CD4-positive, alpha-beta T cell treated with Interleukin-15 for 4 hours (primary cell): ENCODE measurements at places on chromosomes 16 and 17.

GRCh38 chr17:77111934-77112296, 28.9 kb upstream of the SEC14L1 start:
- DNase-seq, result no peak

DNA sequence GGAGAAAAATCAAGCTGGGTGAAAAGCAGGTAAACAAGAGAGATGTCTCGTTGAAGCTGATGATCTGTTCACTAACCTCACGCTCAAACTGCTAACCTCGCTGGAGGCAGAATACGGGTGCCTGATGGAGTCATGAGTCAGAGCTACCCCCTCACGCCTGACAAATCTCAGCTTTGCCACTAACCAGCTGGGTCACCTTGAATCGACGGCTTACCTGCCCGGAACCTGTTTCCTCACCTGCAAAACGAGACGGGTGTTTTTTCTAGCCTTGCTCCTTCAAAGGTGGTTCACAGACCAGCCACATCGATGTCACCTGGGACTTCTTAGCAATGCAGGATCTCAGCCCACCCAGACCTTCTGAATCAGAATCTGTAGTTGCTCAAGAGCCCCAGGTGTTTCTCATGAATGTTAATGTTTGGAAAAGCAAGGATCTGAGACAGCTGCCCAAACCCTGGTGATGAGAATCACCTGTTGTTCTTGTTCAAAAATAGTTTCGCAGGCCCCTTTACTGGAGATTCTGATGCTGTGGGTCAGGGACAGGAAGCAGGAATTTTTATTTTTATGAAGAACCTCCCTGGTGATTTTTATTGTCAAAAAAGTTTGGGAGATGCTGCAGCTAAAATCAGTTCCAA, 56.9 kb downstream of the MARCHF10 start:
- DNase-seq, result no peak

- no peak for DNase-seq
These were observed 12.4 kb downstream of the AMZ2 start for GRCh38 chr17:68260051-68260762.

- DNase-seq, result no peak
These were observed 55.2 kb downstream of the NKD1 start for GRCh38 chr16:50603206-50604064.

DNA sequence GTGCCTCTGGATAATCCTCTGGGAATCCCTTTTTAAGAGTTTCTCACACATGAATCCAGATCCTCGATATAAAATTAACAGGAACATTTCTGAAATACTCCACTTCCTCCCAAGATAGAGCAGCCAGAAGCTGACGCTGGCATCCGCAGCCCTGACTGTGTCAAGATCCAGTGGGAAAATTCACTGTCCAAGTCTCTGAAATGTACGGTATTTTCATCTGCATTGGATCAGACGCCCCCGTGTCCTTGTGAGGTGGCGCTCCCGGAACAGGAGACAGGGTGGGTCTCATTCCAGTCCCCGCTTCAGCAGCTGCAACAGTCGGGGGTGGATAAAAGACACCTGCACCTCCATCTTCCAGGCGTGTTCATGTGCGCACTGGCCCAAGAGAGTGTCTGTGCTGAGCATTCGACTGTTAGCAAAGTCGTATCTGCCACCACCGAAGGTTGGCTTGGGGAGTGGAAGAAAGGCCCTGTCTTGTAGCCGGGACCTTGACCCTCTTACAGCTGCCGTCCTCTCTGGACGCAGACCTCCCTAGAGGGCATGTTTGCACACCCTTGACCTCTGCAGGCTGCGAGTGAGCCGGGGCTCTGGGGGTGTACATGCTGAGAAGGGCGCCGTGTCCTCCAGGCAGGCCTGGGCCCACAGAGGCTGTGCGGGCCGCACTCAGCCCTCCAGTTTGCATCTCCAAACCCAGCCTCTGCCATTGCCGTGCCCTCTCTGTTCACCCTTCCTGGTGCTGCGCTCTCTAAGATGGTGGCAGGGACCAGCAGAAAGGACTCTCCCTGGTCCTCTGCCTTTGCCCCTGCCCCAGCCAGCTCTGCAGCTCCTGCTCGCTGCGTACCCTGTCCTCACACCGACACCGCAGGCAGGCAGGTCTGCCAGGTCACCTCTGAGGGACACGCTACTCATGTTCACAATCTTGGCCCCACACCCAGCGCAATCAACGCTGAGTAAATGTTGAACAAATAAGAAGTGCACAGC, 72.0 kb upstream of the CHMP6 start:
- no peak for DNase-seq

DNA sequence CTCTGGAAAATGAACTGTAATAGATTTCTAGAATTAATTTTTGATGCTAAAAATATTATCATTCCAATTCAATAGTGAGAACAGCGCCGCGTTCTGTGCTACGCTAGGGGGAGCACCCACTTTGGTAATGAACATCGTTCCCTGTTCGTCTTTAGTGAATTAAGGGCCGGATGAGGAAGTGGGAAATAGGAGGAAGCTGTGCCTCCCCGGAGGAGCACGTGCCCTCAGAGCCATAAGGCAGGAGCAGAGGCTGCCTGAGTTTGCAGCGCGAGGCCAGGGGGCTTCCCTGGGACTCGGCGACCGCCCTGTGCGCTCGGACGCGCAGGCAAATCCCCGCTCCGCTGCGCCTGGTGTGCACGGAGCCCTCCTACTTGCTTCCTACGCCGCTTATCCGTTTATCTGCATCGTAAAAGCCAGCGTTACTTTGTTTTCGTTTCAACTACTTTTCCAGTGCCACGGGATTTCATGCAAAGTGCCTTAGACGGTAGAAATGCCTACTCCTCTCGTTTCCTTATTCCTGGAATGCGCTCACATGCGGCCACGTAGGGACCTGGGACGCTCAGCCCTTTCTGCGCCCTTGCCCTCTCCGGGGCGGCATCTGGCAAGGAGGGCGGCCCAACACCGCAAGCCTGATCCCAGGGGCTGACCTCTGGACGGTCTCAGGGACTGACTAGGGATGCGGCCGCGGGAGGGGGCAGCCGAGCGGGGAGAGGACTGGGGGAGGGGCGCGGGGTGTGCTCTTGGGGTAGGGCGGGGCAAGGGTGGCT, 76.4 kb downstream of the KCNJ12 start:
- DNase-seq, result peak; percentile 16

DNA sequence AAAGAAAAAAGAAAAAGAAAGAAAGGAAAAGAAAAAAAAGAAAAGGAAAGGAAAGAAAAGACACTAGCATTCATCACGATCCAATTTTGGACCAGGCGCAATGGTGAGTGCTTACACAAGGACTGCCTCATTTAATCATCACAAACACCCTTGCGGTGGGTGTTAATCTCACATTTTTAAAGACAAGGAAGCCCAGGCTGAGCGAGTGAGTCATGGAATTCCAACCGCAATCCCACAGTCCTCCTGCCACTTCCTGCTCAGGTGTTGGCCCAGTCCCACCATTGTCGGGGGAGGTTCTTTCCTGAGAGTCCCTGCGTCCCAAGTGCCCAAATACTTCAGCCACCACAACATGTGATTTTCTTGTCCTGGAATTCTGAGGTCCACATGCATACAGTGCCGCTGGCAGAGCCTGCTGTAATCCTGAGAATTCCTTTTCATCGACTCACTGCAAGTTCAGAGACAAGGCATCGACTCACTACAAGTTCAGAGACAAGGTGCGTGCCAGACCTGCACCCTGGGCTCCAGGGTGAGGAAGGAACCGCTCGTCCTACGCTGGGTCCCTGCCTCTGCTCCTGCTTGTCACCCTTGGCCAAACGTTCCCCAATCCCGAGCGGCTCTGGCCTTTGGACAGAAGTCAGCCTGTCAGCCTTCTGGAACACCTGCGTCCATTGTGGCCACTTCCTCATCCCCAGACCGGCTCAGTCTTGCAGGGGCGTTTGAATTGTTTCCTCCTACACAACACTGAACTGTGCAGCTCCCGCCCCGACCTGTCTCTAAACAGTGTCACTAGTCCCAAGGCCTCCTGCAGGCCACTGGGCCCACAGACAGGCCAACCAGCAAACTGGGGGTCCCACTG, 5.8 kb downstream of the ZG16B start:
- DNase-seq, result no peak

DNA sequence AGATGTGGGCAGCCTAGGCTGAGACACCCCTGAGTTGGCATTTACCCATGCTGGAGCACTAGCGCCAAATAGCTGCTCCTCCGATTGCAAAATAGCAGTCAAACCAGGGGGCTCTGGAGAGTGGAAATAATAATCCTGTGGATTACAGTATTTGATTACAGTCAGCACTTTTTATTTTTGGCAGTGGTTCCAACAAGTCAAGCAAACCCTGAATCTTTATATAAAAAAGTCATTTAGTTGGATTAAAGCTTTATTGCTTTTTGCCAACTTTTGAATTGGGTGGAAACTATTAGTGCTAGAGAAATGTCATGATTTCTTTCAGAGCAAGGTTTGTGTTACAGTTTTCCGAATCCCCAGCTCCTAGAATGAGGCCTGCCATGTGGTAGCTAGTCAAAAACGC, 99.3 kb upstream of the FAM20A start:
- DNase-seq, result no peak

DNA sequence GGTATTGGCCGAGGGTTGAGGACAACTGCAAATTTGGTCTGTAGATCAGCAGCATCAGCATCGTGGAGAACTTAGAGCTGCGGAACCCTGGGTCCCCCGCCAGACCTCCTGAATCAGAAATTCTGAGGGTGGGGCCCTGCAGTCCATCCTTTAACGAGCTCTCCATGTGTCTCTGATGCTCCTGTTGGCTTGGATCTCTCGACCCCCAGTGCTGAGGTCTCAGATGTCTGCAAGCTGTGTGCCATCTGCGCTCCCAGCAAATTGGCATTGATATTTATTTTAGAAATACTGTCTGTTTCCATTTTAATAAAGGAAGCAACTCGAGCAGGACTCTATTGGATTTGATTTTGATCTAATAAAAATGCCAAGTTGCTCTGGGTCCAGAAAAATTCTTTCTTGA, 250.0 kb downstream of the KATNIP start:
- DNase-seq, result no peak

DNA sequence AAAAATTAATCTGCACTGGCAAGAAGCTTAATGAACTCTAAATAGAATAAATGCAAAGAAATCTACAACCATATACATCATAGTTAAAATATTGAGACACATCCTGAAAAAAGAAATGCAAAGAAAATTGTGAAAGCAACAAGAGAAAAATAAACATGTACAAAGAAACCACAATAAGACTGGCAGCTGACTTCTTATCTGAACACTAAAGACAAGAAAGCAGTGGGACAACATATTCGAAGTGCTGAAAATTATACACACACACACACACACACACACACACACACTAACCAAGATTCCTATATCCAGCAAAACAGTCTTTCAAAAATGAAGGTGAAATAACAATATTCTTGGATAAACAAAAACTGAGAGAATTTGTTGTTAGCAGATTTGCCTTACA, 366.5 kb upstream of the C16orf82 start:
- no peak for DNase-seq

- no peak for DNase-seq
These were observed 143.1 kb downstream of the CDH13 start for GRCh38 chr16:82769845-82770244.

DNA sequence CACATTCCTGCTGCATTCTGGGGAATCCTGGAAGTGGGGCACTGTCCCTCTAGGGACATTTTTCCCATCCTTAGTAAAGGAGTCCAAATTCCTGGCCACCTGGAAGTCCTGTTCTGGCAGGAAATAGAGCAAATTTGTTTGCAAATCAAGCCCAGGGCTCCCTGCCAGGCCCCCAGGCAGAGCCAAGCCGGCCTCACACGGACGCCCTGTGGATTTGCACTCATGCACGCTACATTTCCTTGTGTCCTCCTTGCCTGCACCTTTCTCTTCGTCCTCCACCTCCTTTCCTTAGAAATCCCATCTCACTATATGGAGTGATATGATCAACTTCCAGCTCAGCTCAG, 7.0 kb upstream of the CALB2 start:
- no peak for DNase-seq

GRCh38 chr16:60432472-60432871, 1603.8 kb downstream of the CDH8 start:
- DNase-seq, result no peak

DNA sequence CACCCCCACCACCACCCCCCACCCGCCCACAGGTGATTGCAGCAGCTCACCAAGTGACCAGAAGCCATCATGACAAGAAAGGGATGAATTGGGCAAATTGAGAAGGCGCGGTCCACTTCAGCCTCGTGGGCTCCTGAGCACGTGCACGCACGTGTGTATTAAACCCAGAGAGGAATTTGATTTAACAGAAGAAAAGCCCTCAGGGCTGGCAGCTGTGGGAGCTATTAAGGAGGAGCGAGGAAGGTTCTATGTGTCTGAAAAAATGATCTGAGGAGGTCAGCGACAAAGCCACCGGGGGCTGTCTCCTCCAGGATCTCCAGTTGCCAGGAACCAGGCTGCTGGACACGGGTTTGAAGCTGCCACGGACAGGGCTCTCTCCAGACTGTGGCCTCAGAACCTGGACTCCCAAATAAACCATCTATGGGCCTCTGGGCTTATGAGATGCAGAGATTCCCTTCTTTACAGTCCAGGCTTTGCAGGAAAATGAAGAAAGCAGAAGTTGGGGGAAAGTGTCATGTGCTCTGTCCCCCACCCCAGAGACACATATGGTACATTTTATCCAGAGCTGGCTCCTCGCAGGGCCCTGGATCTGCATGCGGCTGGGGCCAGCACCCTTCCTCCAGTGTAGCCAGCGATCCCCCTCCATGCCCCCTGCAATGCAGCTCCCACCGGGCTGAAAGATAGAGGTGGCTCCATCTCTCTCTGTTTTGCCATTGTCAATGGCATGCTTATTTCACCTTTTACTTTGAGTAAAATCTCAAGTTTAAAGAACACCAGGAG, 219.7 kb upstream of the RPL38 start:
- DNase-seq, result no peak

DNA sequence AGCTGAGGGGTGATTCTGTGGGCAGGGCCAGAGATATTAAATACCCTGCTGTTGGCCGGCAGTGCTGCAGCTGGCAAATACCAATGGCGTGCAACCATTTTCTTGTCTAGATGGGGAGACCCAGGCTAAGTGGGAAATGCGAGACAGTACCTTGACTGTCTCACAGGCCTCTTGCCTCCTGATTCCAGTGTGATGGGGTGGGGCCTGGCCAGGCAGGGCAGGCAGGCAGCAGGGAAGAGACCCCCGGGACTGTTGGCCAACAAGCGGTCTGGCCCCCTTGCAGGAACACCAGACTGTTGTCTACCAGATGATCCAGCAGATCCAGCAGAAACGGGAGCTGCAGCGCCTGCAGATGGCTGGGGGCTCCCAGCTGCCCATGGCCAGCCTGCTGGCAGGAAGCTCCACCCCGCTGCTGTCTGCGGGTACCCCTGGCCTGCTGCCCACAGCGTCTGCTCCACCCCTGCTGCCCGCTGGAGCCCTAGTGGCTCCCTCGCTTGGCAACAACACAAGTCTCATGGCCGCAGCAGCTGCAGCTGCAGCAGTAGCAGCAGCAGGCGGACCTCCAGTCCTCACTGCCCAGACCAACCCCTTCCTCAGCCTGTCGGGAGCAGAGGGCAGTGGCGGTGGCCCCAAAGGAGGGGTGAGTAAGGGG, 5.7 kb upstream of the CISD3 start:
- no peak for DNase-seq
